ENCODE measurements at places on chromosomes 5 and 9.

DNA sequence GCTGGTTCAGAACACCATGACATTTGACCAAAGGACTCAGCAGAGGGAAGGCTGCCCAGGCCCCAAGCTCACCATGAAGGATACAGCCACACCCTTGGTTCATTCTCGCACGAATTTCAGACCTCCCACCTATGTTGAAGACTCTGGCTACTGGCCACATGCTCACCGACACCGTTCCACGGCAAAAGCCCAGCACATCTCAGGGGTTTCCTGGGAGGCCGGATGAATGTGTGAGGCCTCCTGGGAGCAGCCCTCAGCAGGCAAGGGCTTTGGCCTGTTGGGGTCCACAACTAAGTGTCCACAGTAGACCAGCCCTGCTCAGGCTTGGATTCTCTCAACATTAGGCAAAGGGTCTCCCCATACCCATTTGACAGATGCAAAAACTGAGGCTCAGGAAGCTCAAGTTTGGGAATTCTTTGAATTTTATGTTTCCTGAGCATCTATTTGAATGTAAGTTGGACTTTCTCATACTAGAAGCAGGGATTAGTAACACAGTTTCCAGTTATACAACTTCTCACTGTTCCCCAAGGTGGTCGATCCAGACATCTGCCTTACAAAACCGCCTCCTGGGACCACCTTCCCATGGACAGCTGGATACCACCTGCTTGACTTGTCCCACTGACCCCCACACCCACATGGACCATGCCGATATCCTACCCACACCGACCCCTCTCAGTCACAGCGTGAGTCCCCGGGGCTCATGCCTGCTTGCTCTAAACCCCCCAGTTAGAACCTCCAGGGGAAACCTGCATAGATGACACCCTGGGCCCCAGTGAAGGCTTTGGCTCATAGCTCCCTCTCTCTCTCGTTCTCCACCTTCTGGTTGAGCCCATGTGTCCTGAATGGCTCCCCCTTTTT lies 27.9 kb downstream of the CCT5 start:
- DNase-seq = no peak

DNA sequence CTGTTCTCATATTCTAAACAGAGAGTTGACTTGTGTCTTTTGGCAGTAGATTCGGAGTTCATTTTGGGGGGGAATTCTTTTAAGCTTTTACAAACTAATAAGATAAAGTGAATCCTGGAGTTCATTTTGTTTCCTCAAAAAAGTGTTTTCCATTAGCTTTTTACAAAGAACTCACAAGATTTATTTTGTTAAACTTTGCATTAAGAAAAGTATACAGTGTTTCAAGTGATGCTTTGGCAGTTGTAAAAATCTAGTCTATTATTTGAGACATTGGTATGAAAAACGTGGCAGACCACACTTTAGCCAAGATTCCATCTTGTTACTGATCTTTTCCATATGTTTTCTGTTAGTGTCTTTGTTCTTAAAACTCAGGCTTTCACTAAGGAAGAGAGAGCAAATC lies 1.2 kb upstream of the OMD start:
- DNase-seq = no peak

DNA sequence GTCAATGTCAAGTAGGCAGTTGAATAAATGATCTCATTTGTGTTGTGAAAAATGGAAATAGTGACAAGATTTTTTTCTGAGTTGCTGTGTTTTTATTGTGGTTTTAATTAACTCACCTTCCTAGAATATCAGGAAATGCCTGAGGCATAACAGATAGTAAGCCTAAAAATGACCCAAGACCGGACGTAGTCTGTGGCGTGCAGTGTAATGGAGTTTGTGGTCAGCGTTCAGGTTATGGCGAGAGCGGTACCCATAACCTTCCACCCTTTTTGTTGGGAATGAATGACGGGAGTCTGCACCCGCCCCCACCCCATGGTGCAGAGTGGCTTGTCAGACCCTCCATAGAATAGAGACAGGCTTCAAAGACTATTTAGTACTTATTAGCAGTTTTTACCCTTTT lies 119.3 kb downstream of the GALNT10 start:
- DNase-seq = no peak

DNA sequence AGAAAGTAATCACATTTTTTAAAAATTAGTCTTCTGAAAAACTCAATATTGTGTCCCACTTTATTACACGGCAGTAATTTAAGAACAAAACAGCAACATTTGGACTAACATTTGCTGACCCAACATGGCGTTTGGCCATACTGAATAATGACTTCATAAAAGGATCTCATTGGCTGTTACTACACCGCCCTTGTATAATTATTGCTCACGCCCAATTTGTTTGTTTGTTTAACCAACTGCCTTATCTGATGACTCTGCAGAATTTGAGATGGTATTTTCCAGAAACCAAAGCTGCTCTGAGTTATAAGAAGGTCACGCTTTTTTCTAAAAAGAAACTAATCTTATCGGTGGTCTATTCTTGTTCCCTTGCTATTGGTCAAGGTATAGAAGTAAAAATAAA lies 200.2 kb upstream of the TARS1 start:
- DNase-seq = no peak

- no peak for DNase-seq
Measured at GRCh38 chr5:36462295-36463021, 143.9 kb upstream of the SLC1A3 start.

DNA sequence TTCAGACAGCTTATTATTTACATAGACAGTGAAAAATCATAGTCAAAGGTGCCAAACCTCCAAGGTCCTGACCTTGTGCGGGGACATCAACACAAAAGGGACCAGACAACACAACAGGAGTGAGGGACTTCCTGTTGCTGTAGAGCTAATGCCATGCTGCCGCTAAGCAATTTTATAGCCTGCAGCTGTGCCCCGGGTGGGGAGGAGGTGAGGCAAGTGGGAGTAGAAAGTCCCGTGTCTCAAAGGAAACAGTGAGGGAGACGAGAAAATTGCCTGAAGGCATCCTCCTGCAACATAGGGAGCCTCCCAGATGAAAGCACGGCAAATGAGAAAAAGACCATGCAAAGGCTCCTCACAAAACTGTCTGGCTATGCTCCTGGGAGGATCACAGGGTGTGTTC lies 58.8 kb downstream of the CAAP1 start:
- no peak for DNase-seq

DNA sequence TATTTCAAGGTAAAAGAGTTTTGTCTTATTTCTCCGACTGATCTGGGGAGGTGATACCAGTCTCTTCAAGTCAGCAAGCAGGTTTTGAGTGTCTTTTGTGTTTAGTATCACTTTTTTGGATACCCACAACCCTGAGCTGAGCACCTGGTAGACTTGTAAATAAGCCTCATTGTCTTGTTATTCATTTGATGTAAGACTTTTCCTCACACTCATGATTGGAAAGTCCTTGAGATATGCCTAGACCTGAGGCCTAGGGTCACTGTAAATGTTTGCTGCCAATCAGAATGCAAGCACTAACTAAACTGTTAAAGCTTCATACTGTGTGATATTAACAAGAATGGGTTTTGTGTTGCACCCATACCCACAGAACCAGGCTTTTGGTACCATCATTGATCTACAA lies 100.7 kb upstream of the CKMT2 start:
- DNase-seq = no peak

GRCh38 chr9:89489548-89490530 lies 8.1 kb downstream of the SEMA4D start:
- DNase-seq = no peak

GRCh38 chr5:41266377-41266776 lies 53.0 kb upstream of the C6 start:
- DNase-seq = no peak

DNA sequence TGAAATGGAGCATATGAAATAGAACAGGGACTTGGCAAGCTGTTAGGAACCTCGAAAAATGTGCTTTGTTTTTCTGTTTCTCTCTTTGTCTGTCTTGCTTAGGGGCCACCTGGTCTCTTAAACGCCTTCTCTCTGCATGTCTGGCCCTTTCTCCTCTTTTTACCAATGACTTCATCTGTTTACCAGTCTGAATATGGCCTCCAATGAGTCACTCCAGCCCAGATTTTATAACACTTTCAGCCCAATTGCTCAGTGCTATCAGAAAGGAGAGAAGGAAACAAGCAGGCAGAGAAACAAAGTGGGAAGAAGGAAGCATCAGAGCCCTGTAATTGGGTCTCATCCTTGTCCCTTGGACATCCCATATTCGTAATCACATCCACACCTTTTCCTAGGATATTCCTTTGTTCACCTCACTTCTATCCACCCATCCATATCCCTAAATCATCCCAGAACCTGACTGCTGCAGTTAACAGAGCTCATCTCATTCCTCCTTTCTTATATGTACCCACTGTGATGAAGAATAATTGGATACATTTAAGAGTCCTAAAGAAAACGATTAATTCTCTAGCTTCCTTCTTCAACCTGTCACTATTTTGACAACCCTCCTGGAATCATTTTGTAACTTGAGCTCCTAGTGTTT lies 151.8 kb upstream of the GPR151 start:
- DNase-seq = no peak

GRCh38 chr9:4792054-4792571 lies 631 bp upstream of the RCL1 start:
- no peak for DNase-seq
